ENCODE measurements at places on chromosomes 6 and 20. TPM values are rescaled to one million over a fixed set of nuclear protein-coding genes. Genes with fewer than 3 reads are reported as not detected.

BMP7 gene
- not detected for total RNA-seq

DNA sequence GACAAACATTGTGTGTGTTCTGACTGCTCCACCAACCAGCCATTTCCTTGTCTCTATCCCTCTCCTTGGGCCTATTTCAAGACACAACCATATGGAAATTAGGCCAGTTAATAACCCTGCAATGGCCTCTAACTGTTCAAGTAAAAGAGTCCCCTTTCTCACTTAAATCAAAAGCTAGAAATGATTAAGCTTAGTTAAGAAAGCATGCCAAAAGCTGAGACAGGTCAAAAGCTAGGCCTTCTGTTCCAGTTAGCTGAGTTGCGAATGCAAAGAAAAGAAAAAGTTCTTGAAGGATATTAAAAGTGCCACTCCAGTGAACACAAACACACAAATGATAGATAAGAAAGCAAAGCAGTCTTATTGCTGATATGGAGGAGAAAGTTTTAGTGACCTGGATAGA is 22.5 kb downstream of the SERINC1 start:
- H3K36me3 ChIP-seq, result peaks cover 89% of the 10 kb centered on the region
- DNase-seq, result no peak
- no peak overlapping the region for H3K27ac ChIP-seq

DNA sequence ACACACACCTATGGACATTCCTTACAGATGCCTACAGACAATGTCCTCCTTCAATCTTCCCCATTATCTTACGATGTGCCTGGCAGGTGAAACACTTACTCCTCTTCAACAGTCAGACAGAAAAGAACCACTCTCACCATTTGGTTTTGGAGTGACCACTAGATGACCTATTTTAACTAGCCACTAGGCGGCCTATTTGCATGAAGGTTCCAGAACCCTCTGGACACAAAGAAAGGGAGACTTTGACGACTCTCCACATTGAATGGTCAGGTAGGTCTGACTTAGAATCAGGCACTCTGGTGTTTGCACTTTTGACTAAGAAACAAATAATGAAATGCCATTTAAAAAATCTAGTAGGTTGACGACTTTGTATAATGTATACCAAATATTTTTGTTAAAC is 42.0 kb downstream of the PNLDC1 start:
- no peak overlapping the region for H3K4me3 ChIP-seq
- no peaks in the 10 kb centered on the region for H3K4me1 ChIP-seq
- DNase-seq, result peak; percentile 25
- H3K27me3 ChIP-seq, result no peaks in the 10 kb centered on the region
- no peak overlapping the region for H3K27ac ChIP-seq

DNA sequence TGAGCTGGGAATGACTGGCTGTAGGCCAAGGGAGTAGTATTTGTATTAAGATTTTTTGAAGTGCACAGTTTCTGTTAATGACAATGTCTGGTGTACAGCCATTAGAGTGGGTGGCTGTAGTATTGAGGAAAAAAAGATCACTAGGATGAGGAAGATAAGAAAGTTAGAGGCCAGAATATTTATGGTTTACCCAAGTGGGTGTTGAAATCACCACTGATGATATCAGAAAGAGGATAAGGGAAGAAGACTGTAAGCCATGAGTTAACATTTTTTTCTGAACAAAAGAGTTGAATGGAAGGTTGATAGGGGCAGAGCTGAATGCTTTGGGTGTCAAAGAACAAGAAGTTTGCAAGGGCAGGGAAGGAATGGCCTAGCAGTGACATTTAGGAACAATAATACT is 104.7 kb downstream of the PRDM13 start:
- no peak overlapping the region for H3K27ac ChIP-seq
- no peaks in the 10 kb centered on the region for H3K4me1 ChIP-seq
- no peak overlapping the region for H3K4me3 ChIP-seq

GJA10 gene
- total RNA-seq, result not detected

DNA sequence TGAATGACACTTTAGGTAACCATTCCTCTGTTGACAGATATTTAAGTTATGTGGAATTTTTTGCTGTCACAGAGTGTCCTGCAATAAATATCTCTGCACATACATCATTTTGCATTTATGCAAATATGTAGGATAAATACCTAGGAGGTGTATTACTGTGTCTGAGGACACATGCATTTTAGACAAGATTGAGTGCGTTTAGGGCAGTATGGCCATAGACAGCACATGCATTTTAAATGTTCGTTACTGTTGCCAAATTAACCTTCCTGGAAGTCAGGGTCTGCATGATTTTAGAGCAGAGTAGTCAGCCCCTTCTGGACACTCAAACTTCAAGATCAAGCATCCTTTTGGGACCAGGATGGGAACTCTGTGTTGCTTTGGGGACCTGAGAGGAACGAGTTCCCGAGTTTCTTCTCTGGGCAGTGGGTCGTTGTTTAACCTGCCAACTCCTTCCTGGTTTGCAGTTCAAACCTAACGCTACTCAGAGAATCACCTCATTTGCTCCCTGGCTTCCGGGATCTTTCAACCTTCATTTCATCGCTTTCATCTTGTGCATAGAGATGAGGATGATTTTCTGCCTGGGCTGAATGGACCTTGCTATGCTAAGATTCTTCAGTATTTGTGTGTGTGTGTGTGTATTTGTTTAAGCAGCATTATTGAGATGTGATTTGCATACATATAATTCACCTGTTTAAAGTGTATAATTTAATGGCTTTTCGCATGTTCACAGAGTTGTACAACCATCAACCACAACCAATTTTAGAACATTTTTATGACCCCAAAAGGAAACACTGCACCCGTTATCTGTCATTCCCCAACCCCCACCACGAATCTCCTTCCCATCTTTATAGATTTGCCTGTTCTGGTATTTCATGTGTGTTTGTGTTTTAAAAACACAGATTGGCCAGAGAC is 9.8 kb downstream of the BCAS4 start:
- H3K4me3 ChIP-seq, result no peak overlapping the region
- no peaks in the 10 kb centered on the region for H3K36me3 ChIP-seq
- no peak overlapping the region for H3K27ac ChIP-seq

GRCh38 chr20:22389836-22390542 is 194.4 kb downstream of the FOXA2 start:
- H3K36me3 ChIP-seq, result no peaks in the 10 kb centered on the region
- no peaks in the 10 kb centered on the region for H3K27me3 ChIP-seq
- peak overlapping the region; percentile 8 for H3K27ac ChIP-seq
- DNase-seq, result peak; percentile 98
- peaks cover 30% of the 10 kb centered on the region for H3K4me1 ChIP-seq

VWA7 gene
- total RNA-seq, result 3.1 TPM

- DNase-seq, result no peak
- no peaks in the 10 kb centered on the region for H3K36me3 ChIP-seq
- no peak overlapping the region for H3K4me3 ChIP-seq
These were observed 37.6 kb downstream of the TTLL9 start for GRCh38 chr20:31908016-31908415.

DNA sequence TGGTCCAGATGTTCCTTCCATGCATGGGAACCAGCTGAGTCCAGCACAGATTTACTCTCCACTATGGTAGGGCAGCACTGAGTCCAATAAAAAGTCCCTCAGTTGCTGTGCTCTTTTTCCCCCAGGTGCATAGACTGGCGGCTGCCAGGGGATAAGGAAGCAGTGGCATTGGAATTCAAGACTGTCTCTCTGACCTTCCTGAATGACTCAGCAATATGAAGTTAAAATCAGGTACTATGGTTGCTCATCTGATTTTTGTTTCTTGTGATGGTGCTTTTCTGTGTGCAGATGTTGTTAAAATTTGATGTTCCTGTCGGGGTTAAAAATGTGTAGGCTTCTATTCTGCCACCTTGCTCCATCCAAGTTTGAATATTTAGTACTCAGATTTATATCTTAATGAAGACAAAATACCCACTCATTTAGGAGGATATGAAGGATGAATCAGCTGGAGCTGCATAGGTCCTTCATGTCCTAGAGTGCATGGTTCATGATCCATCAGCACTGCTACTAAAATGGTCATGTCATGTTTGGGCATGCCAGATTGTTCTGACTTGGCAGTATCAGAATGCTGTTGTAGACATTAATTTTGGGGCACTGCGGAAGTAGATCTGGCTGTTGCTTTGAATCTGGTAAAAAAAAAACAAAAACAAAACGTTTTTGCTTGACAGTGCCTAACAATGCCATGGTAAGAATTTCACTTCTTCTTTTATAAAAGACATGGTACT is 321.2 kb upstream of the MAP3K7 start:
- no peak overlapping the region for H3K4me3 ChIP-seq
- no peak overlapping the region for H3K27ac ChIP-seq
- H3K27me3 ChIP-seq, result no peaks in the 10 kb centered on the region
- peaks cover 6% of the 10 kb centered on the region for H3K4me1 ChIP-seq
- H3K36me3 ChIP-seq, result no peaks in the 10 kb centered on the region

DNA sequence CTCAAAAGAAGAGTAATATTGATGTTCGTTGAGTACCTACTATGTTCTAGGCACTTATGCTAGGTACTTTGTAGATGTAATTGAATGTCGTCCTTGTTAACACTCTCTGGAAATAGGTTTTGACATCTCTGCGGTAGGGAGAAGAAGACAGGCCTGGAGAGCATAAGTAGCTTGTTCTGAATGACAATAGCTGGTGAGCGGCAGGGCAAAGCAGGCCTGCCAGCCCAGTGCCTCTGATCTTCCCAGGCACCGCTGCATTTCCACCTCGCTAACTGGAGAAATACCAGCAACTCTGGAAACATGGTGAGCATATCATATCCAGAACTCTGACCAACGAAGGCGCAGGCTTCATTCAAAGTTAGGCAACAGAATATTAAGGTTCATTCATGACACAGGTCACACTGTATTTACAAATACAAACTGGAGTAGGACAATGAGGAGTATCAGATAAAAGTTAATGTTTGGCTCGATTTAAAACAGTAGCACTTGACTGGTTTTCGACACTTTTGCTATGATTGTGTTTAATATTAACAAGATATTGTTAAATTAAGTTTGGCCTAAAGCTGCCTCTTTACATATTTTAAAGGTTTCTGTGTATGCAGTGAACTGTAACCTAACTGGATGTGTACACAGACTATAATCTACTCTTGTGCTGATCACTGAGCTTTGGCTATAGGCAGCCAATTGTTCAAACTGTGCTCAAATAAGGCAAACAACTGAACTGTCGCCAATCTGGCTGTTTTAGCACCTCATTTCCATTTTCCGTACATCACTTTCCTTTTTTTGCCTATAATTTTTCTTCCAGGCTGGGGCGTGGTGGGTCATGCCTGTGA is 54.1 kb downstream of the PPP1R3G start:
- no peak overlapping the region for H3K27ac ChIP-seq
- no peak overlapping the region for H3K4me3 ChIP-seq

HLA-DQB2 gene
- not detected for total RNA-seq

DNA sequence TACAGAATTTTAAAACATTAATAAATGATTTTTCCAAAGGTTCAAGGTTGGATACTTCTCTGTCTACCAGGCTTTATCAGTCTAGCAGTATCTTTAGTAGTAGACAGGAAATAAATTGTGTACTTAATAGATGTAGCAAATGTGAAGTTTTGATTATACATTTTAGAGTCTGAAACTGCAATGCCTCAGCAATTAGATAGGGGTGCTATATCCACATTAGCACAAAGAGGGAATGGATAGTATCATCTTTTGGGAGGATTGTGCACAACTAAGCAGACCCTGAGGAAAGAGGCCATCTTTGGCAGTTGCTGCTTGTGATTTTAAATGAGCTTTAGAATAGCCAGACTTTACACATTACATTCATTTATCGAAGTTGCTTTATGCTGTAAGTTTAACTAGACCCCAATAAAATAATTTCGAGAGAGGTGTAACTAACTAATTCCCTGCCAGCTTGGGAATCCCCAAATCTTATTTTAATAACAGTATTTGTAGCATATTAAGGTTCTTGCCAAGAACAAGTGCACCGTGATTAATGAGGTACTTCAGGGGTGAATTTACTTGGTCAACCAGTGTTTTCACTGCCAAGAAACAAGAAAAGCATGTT is 2.8 kb downstream of the KCNQ5 start:
- DNase-seq, result peak; percentile 35
- no peak overlapping the region for H3K27ac ChIP-seq
- no peaks in the 10 kb centered on the region for H3K27me3 ChIP-seq

- peaks cover 38% of the 10 kb centered on the region for H3K4me1 ChIP-seq
- H3K27ac ChIP-seq, result peak overlapping the region; percentile 10
- H3K27me3 ChIP-seq, result no peaks in the 10 kb centered on the region
- no peak for DNase-seq
- peaks cover 100% of the 10 kb centered on the region for H3K36me3 ChIP-seq
These were observed 75.0 kb downstream of the FKBP5 start for GRCh38 chr6:35613762-35614161.

DNA sequence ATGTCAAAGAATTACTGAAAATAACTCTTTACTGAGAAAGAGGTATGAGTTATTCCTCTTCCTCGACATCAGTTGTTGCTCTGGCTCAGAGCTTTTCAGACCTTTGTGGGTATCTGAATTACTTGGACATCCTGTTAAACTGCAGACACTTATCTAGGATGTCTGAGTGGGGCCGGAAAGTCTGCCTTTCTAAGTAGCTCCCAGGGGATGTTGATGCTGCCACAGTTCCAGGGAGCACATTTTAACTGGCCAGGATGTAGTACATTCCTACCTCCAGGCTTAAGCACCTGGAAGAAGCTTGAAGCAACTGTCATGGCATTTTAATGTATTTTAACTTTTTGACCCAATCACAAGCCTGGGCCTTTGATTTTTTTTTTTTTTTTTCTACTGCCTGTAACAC is 265.8 kb upstream of the PLCB4 start:
- DNase-seq, result no peak
- peaks cover 21% of the 10 kb centered on the region for H3K27me3 ChIP-seq
- no peaks in the 10 kb centered on the region for H3K36me3 ChIP-seq
- H3K4me1 ChIP-seq, result no peaks in the 10 kb centered on the region
- no peak overlapping the region for H3K4me3 ChIP-seq

DNA sequence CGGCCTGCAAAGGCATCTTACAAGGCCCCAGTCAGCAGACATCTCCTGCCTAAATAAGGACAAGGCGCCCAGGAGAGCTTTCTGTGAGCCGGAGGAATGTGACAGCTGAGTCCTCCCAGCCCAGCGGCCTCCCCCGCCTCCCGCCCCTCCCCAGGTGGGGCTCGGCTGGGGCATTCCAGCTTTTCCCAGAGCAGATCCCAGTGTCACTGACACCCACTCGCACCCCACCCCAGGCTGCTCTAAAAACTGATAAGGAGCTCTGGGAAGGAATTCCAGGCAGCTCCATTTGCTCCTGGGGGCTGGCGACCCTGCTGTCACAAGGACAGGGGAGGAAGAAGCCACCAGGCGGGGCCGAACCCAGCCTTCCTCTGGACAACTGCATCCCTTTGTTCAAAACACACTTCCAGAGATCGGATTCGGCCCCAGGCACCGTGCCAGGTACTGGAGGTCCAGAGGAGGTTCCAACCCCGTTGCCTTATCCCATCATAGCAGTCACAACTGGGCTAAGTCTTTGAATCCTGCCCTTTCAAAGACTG is 49.7 kb downstream of the JPH2 start:
- DNase-seq, result no peak
- no peak overlapping the region for H3K4me3 ChIP-seq
- no peaks in the 10 kb centered on the region for H3K4me1 ChIP-seq
- no peaks in the 10 kb centered on the region for H3K27me3 ChIP-seq
- no peak overlapping the region for H3K27ac ChIP-seq

PSMB1 gene
- total RNA-seq, result 161 TPM

- no peak for DNase-seq
- H3K4me1 ChIP-seq, result no peaks in the 10 kb centered on the region
- no peaks in the 10 kb centered on the region for H3K27me3 ChIP-seq
- H3K36me3 ChIP-seq, result peaks cover 71% of the 10 kb centered on the region
- no peak overlapping the region for H3K27ac ChIP-seq
These were observed 16.7 kb downstream of the MAVS start for GRCh38 chr20:3863317-3863716.

Data from MCF 10A (cell line).